ENCODE measurements at places on chromosomes 4 and X. TPM values are rescaled to one million over a fixed set of nuclear protein-coding genes. Genes with fewer than 3 reads are reported as not detected.

Gene SPATA4
- not detected for total RNA-seq

Gene GABRB1
- not detected for total RNA-seq

Gene SERTM2
- not detected for total RNA-seq

Gene CORIN
- total RNA-seq: not detected

Gene CPLX1
- total RNA-seq: 3.0 TPM

Gene IL3RA
- total RNA-seq: 35.2 TPM

Gene MAGEA4
- not detected for total RNA-seq

Gene HPF1
- total RNA-seq: 23.4 TPM

Gene REPS2
- total RNA-seq: 0.10 TPM

Gene TMPRSS11E
- total RNA-seq: not detected

Gene GAGE2A
- total RNA-seq: not detected

DNA sequence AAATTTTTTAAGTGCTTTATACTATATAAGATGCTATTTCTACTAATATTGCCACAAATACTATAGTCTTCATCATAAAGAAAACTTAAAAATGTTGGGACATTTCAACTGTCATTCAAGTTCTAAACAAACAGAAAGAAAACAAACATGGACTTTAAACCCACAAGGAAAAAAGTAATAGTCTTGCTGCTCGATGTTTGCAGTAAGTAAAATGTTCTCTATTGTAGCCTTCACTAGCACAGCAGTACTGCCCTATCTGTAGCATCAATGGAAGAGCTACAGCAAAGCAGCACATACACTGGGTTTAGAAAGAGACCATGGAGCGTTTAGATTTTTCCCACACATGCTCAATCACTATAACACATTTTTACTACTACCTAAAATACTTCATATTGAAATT lies 146.8 kb downstream of the KLHL13 start:
- H3K36me3 ChIP-seq: no peaks in the 10 kb centered on the region
- H3K27ac ChIP-seq: no peak overlapping the region
- H3K4me3 ChIP-seq: no peak overlapping the region

- DNase-seq: no peak
- no peaks in the 10 kb centered on the region for H3K36me3 ChIP-seq
- peaks cover 2% of the 10 kb centered on the region for H3K27me3 ChIP-seq
- no peak overlapping the region for H3K27ac ChIP-seq
Measured at GRCh38 chr4:38413524-38414341, 250.3 kb upstream of the KLF3 start.

- no peak overlapping the region for H3K4me3 ChIP-seq
- H3K4me1 ChIP-seq: no peaks in the 10 kb centered on the region
- no peaks in the 10 kb centered on the region for H3K27me3 ChIP-seq
- DNase-seq: no peak
- H3K36me3 ChIP-seq: no peaks in the 10 kb centered on the region
Measured at GRCh38 chr4:83875437-83875836, 339.5 kb downstream of the GPAT3 start.

DNA sequence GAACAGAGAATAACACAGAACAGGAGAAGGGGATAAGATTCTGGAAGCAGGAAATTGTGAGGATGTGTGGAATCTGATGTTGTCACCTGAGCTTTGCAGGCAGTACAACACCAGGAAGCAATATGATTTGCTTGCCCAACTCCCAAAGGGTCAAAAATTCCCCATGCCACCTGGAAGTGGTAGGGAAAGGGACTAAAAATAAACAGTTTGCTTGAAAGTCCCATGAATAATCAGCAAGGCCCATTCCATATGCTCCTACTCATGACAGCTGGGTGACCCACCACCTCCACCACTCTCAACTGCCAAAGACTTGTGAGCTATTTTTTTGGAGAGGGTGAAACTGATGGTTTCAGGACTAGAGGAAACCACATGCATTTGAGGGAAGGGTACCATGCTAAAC lies 168.4 kb downstream of the KCNIP4 start:
- no peaks in the 10 kb centered on the region for H3K4me1 ChIP-seq
- H3K27me3 ChIP-seq: no peaks in the 10 kb centered on the region
- no peak overlapping the region for H3K27ac ChIP-seq
- no peak overlapping the region for H3K4me3 ChIP-seq
- H3K36me3 ChIP-seq: no peaks in the 10 kb centered on the region

- no peaks in the 10 kb centered on the region for H3K27me3 ChIP-seq
- DNase-seq: no peak
- no peaks in the 10 kb centered on the region for H3K36me3 ChIP-seq
- no peak overlapping the region for H3K27ac ChIP-seq
- no peaks in the 10 kb centered on the region for H3K4me1 ChIP-seq
Measured at GRCh38 chr4:174834477-174834876, 5.4 kb upstream of the GLRA3 start.

GRCh38 chr4:53847965-53848364 lies 216.4 kb downstream of the CHIC2 start:
- peaks cover 3% of the 10 kb centered on the region for H3K27me3 ChIP-seq
- H3K36me3 ChIP-seq: no peaks in the 10 kb centered on the region
- H3K27ac ChIP-seq: no peak overlapping the region
- no peak overlapping the region for H3K4me3 ChIP-seq
- no peaks in the 10 kb centered on the region for H3K4me1 ChIP-seq
- no peak for DNase-seq

DNA sequence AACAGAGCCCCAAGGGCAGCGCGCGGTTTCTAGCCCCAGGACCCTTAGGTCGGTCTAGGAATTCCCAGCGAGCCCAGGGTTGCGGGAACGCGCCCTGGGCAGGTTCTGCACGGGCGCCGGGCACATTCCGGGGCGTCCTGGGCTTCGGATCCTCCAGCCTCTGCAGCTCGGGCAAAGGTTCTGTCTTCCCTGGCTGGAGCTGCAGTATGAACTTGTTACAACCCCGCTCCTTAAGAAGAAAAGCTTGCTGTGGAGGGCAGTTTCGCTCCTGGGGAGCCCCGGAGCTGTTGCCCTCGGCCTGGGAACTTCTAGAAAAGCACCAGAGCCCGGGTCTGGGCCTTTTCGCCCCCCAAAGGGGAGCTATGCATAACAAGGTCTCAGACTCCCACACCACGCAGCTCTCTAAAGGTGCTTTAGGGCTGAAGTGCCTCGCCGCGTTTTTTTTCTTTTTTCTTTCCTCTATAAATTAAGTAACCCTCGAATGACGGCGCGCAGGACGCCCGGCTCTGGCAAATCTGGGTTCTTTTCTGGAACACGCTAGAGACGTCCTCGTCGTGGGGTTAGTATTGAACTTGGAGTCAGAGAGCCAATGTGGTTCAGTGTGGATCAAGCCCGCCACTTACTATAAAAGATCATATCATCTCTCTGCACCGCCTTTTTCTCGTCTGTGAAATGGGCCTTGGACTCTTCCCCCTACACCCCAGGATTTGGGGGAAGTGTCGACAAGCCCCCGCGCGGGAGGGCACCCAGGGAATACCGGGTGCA lies 5.7 kb downstream of the MSX1 start:
- DNase-seq: no peak
- H3K4me3 ChIP-seq: no peak overlapping the region
- H3K27me3 ChIP-seq: peaks cover 76% of the 10 kb centered on the region
- H3K4me1 ChIP-seq: peaks cover 17% of the 10 kb centered on the region
- H3K36me3 ChIP-seq: peaks cover 15% of the 10 kb centered on the region

GRCh38 chr4:153560908-153561307 lies 94.7 kb downstream of the TMEM131L start:
- H3K4me1 ChIP-seq: peaks cover 16% of the 10 kb centered on the region
- H3K27me3 ChIP-seq: no peaks in the 10 kb centered on the region
- H3K36me3 ChIP-seq: peaks cover 63% of the 10 kb centered on the region
- H3K4me3 ChIP-seq: no peak overlapping the region

GRCh38 chr4:140126261-140126660 lies 27.7 kb downstream of the MAML3 start:
- peaks cover 3% of the 10 kb centered on the region for H3K36me3 ChIP-seq
- H3K27ac ChIP-seq: no peak overlapping the region
- H3K27me3 ChIP-seq: peaks cover 24% of the 10 kb centered on the region
- no peak overlapping the region for H3K4me3 ChIP-seq
- DNase-seq: no peak

GRCh38 chrX:47234583-47234982 lies 1.8 kb downstream of the USP11 start:
- peak overlapping the region; percentile 71 for H3K27ac ChIP-seq
- H3K4me3 ChIP-seq: peak overlapping the region; percentile 52
- peaks cover 12% of the 10 kb centered on the region for H3K4me1 ChIP-seq

DNA sequence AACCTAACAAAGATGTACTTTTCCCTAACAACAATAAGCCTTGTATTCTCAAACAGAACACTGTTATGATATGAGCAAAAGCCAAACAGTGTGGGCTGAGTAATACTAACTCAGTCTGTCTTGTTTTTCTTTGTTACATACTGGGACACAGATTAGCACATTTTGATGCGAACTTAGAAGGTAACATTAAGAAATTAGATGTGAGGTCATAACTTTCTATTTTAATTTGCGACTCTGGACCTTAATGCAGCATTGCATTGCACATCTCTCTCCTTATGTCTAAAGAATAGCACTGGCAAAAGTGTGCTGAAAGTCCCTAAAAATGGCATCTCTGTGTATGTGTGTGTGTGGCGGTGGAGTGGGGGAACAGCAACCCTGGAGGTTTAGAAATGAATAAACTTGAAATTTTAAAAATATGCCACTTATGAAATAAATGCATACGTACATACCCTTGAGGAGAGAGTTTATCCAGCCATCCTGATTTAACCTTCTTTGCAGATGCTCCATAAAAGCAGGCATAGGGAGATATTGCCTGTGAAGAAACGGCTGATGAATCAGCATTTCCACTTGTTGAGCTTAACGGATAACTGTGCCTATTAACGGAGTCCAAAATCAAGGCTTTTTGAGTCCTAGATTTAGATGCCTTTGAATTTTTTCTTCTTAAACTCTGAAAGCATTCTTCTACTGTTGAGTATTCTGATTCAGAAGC lies 34.2 kb downstream of the ARAP2 start:
- no peak for DNase-seq
- H3K36me3 ChIP-seq: peaks cover 74% of the 10 kb centered on the region
- H3K27ac ChIP-seq: peak overlapping the region; percentile 2
- H3K4me1 ChIP-seq: peaks cover 48% of the 10 kb centered on the region
- H3K4me3 ChIP-seq: no peak overlapping the region
